ENCODE measurements at places on chromosomes 11 and 22. TPM values are rescaled to one million over a fixed set of nuclear protein-coding genes. Genes with fewer than 3 reads are reported as not detected.

- no peak for DNase-seq
These were observed 4.3 kb upstream of the OR52R1 start for GRCh38 chr11:4808476-4808875.

DNA sequence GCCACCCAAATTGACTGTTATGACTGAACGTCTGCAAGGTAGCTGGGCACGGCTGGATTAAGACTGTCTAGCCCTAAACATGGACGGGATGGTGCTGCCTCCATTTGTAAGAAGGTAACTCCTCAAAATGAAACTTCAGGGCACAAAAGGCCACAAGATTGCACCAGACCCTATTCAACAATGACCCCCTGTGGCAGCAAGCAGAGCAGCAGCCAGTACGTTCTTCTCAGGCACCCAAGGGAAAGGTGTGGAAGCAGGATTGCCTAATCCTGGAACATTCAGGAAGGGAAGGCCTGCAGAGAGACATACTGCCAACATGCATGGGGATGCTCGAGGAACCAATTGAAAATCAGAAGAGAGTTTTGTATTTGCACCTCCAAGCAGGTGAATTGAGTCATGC lies 4.5 kb upstream of the TBX10 start:
- DNase-seq: no peak

- DNase-seq: no peak
These were observed 60.0 kb downstream of the MYEOV start for GRCh38 chr11:69353696-69354544.

MUC5AC gene
- total RNA-seq: not detected

CDON gene
- 4.8 TPM for total RNA-seq

Measured in dermis microvascular lymphatic vessel endothelial cell (primary cell).